ENCODE measurements at places on chromosomes 3 and 15.

DNA sequence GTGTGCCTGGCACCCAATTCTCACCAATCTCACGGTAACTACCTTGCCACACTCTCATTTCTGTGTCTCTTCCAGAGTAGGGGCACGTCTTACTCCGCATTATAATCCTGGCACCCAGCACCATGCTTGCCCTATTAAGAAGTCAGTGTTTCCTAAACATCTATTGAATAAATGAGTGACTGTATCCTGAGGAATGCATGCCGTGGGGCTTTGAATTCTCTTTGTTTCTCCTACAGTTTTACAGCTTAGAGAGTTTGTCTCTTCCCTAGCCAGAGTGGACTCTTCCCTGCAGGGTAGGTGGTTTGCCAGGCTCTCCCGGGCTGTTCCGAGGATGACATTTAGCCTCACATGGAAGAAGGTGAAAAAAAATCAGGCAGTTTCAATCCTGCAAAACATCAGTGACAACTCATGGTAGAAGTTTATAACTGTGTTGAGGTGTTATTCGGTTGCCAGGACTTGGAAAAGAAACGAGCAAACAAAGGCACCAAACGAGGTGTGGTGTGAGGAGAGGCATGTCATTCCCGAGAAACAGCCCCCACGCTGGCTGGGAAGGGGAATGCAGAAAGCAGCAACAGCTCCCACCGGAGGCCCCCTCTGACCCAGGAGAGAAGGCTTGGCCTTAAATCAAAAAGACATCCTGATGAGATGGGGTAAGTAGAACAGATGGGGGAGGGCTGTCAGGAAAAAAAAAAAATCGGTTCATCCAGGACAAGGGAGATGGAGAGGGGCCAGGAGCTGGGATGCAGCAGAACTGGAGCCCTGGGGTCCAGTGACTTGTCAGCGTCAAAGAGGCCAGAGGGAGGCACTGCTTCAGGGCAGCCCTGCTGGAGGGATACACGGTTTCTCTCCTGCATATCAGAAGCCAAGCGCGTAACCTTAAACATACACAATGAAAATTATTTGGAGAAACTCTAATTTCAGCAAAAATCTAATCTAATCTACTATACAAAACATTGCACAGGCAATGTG lies 168.4 kb upstream of the ARRDC4 start:
- no peak for DNase-seq

GRCh38 chr15:73575636-73576247 lies 57.4 kb downstream of the NPTN start:
- DNase-seq: no peak

DNA sequence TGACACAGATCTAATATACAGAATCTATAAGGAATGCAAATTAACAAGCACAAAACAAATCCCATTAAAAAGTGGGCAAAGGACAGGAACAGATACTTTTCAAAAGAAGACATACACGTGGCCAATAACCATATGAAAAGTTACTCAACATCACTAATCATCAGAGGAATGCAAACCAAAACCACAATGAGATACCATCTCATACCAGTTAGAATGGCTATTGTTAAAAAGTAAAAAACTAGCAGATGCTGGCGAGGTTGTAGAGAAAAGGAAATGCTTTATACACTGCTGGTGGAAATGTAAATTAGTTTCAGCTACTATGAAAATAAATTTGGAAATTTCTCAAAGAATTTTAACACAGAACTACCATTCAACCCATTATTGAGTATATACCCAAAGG lies 50.7 kb downstream of the ADAMTS17 start:
- no peak for DNase-seq

DNA sequence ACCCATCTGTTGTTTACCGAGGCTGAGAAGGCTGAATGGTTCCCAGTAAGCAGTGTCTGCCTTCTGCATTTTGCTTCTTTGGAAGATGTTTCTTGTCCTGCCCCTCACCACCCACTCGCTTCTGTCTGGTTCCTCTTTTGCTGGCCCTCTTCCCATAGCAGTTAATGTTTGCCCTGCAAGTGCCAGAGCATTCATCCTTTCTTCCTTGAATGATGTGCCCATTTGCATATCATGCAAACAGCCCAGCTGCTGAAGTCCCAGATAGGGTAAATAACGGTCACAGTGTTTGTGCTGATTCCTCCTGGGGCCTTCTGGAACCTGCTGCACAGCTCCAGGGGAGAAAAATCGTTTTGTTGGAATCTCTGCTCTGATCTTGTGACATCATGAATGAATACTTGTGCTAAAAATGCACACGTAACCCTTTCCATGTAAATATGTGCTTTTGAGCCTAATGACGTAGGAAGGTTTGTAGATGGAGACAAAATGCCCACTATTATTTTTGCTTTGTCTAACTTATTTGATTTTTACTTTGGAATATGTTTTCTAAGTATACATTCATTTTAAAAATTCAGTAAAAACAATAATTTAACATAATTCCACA lies 381.0 kb downstream of the SOX2 start:
- DNase-seq: no peak

- peak; percentile 47 for DNase-seq
These were observed 866 bp downstream of the TNIK start for GRCh38 chr3:171459137-171459941.

GRCh38 chr3:9951126-9951525 lies 1.1 kb downstream of the PRRT3 start:
- no peak for DNase-seq
